OCI-LY7 (cell line): ENCODE measurements at places on chromosomes 3 and 15.
A peak's percentile ranks its signal among the peaks of the same experiment; 100 is the strongest.

GRCh38 chr3:50611464-50612233 lies at the start of gene CISH:
TSS of gene CISH (minus strand) at chr3:50611774. CDS start at chr3:50611650, 124 bp downstream.
- peak; percentile 78 for DNase-seq

DNA sequence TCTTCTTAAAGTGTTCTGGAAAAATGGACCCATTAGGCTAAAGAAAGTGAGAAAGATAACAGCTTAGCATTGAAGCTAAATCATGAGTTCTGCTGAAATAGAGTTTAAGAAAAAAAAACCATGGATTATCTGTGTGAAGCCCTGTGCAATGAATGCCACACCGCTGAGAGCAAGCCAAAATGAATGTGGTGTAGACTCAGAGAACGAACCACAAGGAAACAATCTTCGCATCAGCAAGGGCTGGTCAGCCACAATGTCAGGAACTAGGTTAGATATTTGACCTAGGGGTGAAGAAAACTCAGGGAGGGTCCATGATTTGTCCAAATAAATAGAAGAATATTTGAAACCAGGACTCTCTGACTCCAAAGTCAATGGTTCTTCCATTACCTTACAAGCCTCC lies 91.4 kb upstream of the MEX3B start:
- DNase-seq, result no peak

GRCh38 chr3:184553385-184553784 lies 8.2 kb upstream of the EPHB3 start:
- DNase-seq, result no peak

GRCh38 chr3:140703496-140703895 lies 25.6 kb downstream of the TRIM42 start:
- DNase-seq, result no peak

- DNase-seq, result peak; percentile 79
Measured at GRCh38 chr3:197298945-197299854, 788 bp upstream of the DLG1 start.

DNA sequence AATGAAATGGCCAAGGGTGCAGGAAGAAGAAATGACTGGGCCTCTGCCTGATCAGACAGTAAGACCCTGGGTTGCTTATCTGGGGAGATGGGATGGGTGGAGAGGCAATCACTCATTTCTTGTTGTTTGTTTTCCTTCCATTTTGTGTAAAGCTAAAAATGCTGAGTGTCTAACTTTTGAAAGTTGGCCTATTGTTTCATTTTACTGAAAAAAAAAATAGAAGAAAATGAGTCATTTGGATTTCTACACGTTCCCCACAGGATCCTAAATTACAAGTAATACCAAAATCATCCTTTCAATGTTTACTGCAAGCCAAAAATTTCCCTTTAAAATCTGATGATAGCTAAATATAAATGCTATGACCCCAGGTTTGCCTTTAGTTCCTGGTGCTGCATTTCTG lies 30.6 kb downstream of the PTX3 start:
- DNase-seq, result no peak

GRCh38 chr3:170508839-170509238 lies 77.0 kb downstream of the SLC7A14 start:
- no peak for DNase-seq
